DND-41 (cell line): ENCODE measurements at places on chromosomes 5 and 9.

DNA sequence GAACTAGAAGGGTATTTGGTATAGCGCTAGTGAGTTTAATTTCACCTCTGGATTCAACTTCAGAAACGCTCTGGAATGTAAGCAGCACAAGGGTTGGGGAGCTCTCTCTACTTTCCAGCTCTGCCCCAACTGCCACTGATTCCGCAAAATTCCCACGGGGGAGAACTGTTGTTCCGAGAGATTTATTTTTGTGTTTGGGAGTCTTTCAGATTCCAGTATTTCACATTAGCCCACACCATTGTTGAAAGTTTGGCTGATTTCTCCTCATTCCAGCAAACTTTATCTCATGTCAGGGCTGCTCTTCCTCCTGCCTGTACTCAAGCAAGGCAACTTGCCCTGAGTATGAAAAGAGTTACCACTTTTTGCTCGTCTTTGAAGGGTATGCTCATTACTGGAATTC, 198.5 kb upstream of the EGFLAM start:
- no peaks in the 10 kb centered on the region for H3K36me3 ChIP-seq
- H3K4me3 ChIP-seq, result no peak overlapping the region
- no peaks in the 10 kb centered on the region for H3K4me1 ChIP-seq

GRCh38 chr5:126003309-126003708, 419.9 kb upstream of the GRAMD2B start:
- H3K27me3 ChIP-seq, result no peaks in the 10 kb centered on the region
- H3K36me3 ChIP-seq, result no peaks in the 10 kb centered on the region
- no peak overlapping the region for H3K4me3 ChIP-seq
- DNase-seq, result no peak
- H3K27ac ChIP-seq, result no peak overlapping the region
- no peaks in the 10 kb centered on the region for H3K4me1 ChIP-seq

DNA sequence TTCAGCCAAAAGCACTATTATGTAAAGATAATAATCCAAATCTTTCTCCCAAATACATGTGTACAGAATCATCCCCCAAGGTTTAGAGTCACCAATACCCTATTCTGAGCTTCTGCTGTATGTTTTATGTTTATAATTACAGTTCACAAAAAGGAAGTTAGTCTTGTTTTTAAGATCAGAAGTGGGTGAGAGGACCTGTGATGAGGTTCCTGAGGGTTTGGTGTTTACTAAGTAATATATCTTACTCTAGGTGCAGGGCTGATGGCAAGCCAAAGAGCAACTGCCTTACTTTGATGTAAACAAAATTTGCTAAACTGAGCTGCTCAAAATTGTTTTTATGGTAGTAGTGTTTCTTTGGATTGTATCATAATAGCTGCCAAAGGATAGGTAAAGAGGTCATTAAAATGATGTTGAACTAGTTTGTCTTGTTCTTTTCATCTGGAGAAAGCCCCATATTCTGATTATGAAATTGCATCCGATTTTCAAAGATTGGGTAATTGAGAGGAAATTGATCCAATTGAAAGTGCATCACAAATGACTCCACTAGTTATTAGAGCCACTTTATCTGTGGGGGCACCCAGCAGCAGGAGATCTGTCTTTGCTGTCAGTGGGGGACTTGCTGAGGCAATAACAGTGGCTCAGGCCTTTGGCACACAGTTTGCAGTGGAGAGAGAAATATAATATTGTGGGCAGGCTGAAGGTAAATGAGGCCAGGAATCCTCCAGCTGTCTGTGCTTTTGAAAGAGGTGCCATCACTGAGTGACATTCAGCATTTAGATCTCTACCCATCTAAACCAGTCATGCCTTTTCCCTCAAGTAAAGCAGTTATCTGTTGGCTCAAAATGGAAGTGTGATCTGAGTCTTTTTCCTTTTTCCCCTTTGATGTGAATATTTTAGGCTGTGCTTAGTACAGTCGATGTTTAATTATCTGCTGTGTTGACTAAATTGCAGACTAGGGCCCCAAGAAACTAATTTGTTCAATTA, 14.1 kb downstream of the TRIM32 start:
- H3K36me3 ChIP-seq, result peaks cover 29% of the 10 kb centered on the region
- no peak overlapping the region for H3K4me3 ChIP-seq
- no peak for DNase-seq
- no peaks in the 10 kb centered on the region for H3K4me1 ChIP-seq

- no peaks in the 10 kb centered on the region for H3K4me1 ChIP-seq
- DNase-seq, result no peak
- no peaks in the 10 kb centered on the region for H3K27me3 ChIP-seq
- H3K4me3 ChIP-seq, result no peak overlapping the region
- no peak overlapping the region for H3K27ac ChIP-seq
Measured at GRCh38 chr9:12463641-12464040, 229.5 kb upstream of the TYRP1 start.

DNA sequence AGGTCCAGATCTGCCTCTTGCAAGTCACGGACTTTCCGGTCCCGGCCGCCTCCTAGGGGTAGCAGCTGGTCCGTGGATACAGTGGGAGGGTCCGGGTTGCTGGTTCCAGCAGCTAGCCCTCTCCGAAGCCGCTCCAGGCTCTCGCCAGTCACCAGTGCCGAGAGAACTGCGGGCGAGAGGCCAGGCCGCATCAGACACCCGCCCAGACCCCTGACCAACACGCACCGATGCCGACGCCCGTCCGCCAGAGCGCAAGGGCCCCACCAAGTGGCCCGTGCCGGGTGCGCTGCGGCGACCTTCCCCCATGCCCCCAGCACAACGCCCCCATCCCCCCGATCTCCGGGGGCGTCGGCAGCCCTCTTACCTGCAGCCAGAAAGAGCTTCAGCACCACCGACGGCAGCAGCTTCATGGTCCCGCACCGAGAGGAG, 470 bp downstream of the HBEGF start:
- H3K4me1 ChIP-seq, result peaks cover 46% of the 10 kb centered on the region
- H3K27ac ChIP-seq, result no peak overlapping the region
- no peaks in the 10 kb centered on the region for H3K36me3 ChIP-seq
- peak; percentile 17 for DNase-seq
- peaks cover 33% of the 10 kb centered on the region for H3K27me3 ChIP-seq

DNA sequence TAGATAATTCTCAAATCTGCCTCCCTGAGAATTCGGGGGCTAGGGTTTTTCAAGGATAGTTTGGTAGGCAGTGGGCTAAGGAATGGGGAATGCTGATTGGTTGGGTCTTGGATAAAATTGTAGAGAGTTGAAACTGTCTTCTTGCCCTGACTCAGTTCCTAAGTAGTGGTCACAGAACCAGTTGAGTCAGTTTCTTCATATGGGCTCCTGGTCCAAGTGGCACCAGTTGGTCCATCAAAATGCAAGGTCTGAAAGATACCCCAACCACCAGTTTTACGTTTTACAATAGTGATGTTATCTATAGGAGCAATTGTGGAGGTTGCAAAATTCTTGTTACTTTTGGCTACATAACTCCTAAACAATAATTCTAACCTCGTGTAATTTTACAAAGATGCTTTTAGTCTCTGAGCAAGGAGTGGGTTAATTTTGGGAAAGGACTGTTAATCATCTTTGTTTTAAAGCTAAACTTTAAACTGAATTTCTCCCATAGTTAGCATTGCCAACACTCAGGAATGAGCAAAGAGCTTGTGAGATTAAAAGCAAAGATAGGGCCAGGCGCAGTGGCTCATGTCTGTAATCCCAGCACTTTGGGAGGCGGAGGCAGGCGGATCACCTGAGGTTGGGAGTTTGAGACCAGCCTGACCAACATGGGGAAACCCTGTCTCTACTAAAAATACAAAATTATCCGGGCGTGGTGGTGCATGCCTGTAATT, 7.7 kb downstream of the CDK7 start:
- no peak for DNase-seq
- H3K27me3 ChIP-seq, result no peaks in the 10 kb centered on the region
- H3K4me3 ChIP-seq, result no peak overlapping the region
- H3K27ac ChIP-seq, result no peak overlapping the region

DNA sequence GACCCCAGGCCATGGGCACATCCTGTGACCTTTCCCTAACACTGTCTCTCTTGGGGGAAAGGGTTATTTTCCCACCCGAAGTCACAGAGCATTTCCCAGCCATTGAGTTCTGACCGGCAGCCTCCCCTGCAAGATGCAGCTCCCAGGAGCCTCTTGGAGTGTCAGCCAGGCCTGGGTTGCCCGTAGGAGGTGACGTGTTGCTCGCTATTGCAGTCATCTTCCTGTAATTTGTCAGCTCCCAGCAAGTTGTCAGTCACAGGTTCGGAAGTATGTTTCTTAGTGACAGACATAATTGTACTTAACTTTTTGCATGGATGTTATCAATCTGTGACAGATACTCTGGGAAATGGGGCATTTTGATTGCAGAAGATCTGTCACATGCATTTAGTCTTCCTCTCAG, 74.5 kb downstream of the MVB12B start:
- no peak for DNase-seq
- no peaks in the 10 kb centered on the region for H3K27me3 ChIP-seq
- no peak overlapping the region for H3K4me3 ChIP-seq
- peaks cover 4% of the 10 kb centered on the region; the same call in 1 of the 2 replicates for H3K36me3 ChIP-seq
- H3K4me1 ChIP-seq, result 0 out of 2 replicates have a peak, but pooled peaks cover 3% of the 10 kb centered on the region
